ENCODE measurements at places on chromosomes 2 and 18. TPM values are rescaled to one million over a fixed set of nuclear protein-coding genes. Genes with fewer than 3 reads are reported as not detected.

DNA sequence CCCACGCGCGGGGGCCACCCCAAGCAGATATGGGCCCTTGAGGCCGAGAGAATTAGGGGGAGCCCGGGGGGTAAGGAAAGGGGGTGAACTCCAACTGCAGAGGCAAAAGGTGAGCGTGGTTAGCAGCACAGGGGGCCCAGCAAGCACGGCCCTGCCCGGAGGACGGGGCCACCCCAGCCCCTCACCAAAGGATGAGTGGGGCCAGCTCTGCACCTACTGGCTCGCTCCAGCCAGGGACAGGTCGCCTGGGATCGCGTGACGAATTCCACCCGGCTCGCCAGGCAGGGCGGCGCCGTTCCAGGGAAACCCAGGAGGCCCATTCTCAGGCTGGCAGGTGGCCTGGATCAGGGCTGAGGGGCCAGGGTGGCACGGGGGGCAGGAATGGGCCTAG lies 38.6 kb downstream of the BIN1 start:
- peaks cover 12% of the 10 kb centered on the region for H3K4me1 ChIP-seq
- H3K27me3 ChIP-seq, result no peaks in the 10 kb centered on the region
- DNase-seq, result no peak
- H3K4me3 ChIP-seq, result no peak overlapping the region
- peak overlapping the region; percentile 70 for H3K27ac ChIP-seq

DNA sequence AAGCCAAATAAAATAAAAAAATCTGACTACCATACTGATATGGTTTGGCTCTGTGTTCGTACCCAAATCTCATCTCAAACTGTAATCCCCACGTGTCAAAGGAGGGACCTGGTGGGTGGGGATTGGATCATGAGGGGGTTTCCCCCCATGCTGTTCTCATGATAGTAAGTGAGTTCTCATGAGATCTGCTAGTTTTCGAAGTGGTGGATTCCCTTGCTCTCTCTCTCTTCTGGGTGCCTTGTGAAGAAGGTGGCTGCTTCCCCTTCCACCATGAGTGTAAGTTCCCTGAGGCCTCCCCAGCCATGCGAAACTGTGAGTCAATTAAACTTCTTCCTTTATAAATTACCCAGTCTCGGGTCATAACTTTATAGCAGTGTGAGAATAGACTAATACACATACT lies 123.8 kb upstream of the WDSUB1 start:
- no peaks in the 10 kb centered on the region for H3K27me3 ChIP-seq
- DNase-seq, result no peak
- H3K4me1 ChIP-seq, result no peaks in the 10 kb centered on the region
- H3K4me3 ChIP-seq, result no peak overlapping the region
- no peak overlapping the region for H3K27ac ChIP-seq

DNA sequence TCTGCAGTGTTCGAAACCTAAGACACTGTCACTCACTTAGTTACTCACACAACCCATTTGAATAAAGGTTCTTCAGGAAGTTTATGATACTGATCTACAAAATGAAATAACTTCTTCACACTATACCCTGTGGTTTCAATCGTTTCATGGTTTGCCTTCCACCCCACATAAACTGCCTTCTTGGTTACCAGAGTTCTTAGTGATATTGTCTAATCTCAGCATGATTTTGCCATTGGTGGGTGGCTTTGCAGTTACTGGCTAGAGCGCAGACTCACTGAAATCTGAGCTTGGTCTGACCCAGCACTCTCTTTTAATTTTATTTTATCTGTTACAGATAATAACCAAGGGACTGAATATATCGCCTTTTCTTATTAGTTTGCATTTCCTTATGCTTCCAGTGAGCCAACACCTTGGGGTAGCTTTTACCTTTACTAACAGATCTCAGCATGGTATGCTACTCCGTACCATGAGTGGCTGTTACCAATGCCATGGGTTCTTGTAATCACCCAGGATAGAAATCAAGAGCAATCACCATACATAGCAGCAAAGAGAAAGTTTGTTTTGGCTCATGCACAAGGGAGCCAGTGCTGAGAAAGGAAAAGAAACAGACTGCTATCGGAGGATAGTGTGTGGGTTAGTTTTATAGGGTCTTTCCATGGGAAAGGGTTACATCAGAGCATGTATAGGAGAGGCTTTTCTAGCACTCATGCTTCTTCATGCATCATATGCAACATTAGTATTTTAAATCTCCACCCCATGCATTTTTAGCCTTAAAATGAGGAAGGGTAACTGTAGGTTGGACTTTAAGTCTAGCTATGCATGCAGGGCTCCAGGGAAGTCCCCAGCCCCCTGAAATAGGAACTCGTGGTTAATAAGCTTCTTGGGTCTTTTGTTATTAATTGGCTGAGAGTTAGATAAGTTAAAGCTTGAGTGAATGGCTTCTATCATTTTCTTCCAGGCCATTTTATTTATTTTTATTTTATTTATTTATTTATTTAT lies 33.3 kb downstream of the ANXA4 start:
- no peak for DNase-seq
- no peaks in the 10 kb centered on the region for H3K4me1 ChIP-seq
- no peaks in the 10 kb centered on the region for H3K36me3 ChIP-seq
- H3K27me3 ChIP-seq, result no peaks in the 10 kb centered on the region
- H3K27ac ChIP-seq, result no peak overlapping the region
- no peak overlapping the region for H3K4me3 ChIP-seq

NOSTRIN gene
- total RNA-seq, result 114 TPM
